Activated CD4-positive, CD25-positive, alpha-beta regulatory T cell treated with anti-CD3 and anti-CD28 coated beads, Interleukin-2, amount 50 U/mL, for 72 hours (primary cell): ENCODE measurements at places on chromosomes 13 and 19.
A peak's percentile ranks its signal among the peaks of the same experiment; 100 is the strongest.

GRCh38 chr13:31064636-31065035 is 97.1 kb downstream of the HSPH1 start:
- DNase-seq = no peak

- DNase-seq = no peak
These were observed 102.1 kb downstream of the INSR start for GRCh38 chr19:7191946-7192691.

- no peak for DNase-seq
These were observed at the start of gene KIRREL2 for GRCh38 chr19:35856546-35857149. TSS of gene KIRREL2 (plus strand) at chr19:35856911. CDS start at chr19:35857120, 209 bp downstream.

GRCh38 chr13:51678420-51678819 is 94.2 kb downstream of the WDFY2 start:
- no peak for DNase-seq

GRCh38 chr13:47481536-47481935 is 519.5 kb downstream of the SUCLA2 start:
- no peak for DNase-seq

DNA sequence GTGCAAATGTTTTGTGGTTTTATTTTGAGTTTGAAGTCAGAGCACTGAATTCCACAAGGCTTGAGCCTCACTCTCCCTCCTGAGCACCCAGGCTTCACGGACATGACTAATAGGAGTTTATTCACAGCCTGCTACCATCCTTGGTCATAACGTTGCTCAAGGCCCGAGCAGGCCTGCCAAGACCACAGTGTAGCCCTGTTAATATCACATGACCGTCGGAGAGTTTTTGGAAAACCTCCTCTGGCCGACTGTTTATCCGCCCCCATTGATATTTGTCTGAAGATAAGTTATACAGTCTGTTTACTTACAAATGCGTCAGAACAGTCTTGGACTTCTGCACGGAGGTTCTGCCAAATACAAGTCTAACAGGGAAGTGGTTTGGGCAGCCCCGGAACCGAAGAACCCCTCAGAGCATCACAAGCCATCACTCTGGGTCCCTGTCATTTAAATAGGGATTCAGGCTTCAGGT is 89.9 kb downstream of the COL4A2 start:
- DNase-seq = no peak

DNA sequence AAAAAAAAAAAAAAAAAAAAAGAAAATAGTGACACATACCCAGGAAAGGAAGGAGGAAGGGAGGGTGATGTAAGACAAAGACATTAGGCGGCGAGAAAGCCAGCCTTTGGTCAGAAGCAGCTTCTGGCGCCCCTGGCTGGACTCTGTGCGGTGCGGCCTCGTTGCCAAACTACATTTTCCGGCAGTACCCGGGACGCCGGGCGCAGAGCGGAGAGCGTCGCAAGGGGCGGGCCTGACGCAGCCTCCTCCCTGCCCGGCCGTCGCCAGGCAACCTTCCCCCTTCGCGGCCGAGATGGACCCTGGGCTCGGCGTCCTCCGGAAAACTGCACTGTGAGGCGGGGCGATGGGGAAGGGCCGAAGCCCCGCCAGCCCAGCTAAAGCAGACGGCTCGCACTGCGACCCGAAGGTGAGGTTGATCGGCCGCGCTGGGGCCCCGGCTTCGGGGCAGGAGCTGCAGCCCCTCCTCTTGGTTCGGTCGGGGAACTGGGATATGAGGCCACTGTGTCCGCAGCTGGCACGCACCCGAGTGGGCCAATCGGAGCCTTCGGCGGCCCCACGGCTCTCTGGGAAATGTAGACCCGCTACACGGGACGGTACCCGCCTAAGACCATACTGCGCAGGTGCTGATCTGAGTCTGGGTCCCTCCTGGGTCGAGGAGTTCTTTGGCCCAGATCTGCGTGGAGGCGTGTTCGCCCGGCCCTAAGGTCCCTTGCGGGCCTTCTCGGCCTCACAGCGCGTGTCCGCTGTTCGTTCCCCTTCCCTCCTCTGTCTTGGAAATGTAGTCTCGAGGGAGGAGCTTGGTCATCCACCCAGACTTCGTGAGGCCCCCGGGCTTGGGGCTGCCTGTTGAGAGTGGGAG is 2.3 kb upstream of the MZF1 start:
- DNase-seq = peak; percentile 82

GRCh38 chr13:109699628-109700071 is 86.7 kb downstream of the IRS2 start:
- no peak for DNase-seq

GRCh38 chr13:78689011-78689410 is 30.1 kb upstream of the OBI1 start:
- no peak for DNase-seq

DNA sequence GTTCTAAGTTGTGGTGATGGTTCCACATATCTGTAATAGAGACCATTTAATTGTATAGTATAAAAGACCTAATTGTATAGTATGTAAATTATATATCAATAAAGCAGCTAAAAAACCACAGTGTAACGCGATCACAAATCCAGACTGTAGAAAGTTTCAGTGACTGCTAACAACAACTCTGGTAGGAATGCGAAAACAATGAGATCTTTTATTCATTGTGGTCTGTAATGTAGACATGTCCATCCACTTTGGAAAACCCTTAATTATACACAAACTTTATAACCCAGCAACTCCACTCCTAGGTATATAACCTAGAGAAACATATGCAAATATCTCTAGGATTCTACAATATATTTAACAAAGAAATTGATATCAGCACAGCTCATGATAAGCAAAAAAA is 549.5 kb downstream of the SLITRK1 start:
- DNase-seq = no peak

- DNase-seq = no peak
These were observed 7.5 kb downstream of the THAP8 start for GRCh38 chr19:36046443-36047050.

GRCh38 chr19:6042776-6043726 is 65.1 kb upstream of the RANBP3 start:
- DNase-seq = no peak

DNA sequence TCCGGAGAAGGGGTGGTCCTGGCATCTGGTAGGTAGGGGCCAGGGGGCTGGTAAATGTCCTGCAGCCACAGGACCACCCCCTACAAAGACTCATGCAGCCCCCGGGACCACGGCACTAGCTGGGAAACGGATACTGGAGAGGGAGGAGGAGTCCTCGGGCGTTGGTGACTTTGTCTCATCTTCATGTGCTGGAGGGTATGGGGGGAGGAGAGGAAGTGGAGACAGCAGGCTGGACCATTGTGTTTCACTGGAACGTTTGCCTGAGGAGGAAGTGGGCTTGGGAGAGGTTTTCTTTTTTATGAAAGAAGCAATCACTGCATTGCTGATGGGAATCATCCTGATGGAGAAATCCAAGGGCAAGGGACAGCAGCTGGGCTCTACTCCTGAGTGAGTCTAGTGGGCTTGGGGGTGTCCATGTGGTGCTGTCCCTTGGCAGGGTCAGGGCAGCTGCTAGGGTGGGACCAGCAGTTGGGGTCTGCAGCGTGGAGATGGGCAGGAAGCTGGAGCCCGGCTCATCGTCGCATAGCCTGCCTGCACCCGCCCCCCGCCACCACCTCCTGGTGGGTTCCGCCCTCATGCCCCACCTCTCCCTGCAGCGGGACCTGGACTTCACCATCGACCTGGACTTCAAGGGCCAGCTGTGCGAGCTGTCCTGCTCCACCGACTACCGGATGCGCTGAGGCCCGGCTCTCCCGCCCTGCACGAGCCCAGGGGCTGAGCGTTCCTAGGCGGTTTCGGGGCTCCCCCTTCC is 1.7 kb upstream of the ADM5 start:
- DNase-seq = no peak

- no peak for DNase-seq
These were observed 76.3 kb downstream of the ZNF536 start for GRCh38 chr19:30448386-30449077.

DNA sequence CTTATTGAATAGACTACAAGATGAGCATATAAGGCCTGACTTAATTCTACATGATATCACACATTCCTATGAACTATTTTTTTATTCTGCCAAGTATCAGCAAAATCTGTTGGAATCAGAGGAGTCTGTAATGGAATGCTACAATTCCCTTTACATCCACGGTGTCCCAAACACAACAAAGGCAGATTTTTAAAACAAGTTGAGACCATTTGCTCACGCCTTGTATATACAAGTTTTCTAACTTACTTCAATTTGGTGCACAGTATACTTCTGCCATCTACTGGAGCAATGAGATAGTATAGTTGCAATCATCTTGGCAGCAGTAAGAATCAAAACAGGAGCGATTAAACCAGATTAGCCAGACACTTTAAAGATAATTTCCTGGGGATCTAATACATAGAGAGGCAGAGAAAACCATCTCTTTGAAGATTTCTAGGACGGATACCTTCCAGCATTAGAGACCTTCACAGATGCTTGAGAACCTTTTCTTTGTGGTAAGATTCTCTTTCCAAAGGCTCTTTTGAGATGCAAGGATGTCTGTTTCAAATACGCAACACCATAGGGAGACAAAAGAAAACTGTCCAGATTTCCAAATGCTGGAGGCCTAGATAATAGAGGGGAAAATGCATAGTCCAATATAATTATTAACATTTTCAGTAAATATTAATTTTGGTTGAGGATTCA is 302.0 kb upstream of the MIR17HG start:
- no peak for DNase-seq

DNA sequence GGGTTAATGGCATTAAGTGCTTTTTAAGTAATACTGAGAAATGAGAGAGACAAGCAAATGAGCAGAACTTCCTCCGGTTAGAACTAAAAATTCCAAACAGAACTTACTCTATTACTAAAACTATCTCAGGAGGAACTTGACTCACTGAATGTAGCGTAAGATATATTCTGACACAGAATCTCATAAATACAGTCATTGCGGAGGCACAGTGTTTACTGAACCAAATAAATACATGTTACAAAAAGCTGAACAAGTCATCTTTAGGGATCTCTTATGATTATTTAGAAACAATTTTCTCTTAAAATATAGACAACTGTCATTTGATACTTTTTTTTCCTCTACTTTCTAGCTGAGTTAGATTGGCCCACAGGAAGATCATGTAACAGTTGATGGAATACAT is 283.1 kb downstream of the KLF12 start:
- no peak for DNase-seq

- DNase-seq = no peak
These were observed 32.2 kb downstream of the LACC1 start for GRCh38 chr13:43911871-43912270.

DNA sequence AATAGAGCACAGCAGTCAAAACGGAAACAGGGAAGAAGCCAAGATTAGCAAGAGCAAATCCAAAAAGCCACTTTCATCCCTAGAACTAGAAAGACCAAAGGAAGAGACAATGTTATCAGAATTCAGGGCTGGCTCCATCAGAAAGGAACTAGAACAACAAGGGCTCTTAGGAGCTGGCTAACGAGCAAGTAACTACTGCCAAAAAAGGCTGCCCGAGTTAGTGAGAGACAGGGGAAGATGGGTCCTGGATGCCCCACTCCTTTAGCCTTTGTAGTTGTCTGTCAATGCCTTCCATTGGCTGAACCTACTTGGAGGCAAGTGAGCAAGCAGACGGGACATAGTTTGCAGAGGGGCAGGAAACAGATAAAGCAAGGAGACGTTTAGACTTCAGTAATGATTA is 240.4 kb downstream of the KLF12 start:
- DNase-seq = no peak

DNA sequence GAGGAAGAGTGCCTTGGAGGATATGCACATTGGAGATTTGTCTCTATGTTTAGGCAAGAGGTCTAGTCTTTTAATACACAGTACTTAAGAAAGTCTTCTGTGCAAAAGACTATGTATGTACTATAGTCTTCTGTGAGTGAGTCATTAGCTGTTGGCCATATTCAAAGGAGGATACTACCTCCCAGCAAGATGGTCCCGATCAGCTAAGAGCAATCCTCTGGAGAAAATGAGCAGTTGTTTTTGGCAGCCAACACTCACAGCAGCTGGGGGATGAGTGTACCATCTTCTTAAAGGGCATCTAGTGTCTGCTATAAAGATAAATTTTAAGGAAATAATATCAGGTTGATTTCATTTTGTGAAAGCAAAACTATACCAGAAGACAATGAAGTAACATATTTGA is 487.8 kb downstream of the KCTD12 start:
- no peak for DNase-seq

GRCh38 chr19:720345-721160 is 11.8 kb downstream of the PALM start:
- DNase-seq = no peak

DNA sequence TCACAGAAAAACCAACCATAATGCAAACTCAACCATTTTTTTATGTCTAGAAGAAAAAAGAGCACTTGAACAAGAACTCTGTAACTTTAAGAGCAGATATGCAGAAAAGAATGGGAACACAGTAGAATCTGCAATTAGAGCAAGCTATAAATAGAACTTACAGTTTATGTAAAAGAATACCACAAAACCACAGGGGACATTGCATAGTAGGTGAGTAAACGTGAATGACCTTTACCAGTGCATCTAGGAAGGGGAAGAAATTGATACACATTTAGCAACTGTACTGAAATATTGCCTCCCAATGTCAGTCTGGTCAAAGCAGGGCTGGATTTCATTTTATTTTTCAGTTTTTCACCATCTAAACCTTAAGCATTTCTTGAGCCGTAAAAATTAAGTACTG is 242.2 kb upstream of the EDNRB start:
- no peak for DNase-seq

- no peak for DNase-seq
These were observed 505.5 kb downstream of the DIAPH3 start for GRCh38 chr13:59658027-59658737.

DNA sequence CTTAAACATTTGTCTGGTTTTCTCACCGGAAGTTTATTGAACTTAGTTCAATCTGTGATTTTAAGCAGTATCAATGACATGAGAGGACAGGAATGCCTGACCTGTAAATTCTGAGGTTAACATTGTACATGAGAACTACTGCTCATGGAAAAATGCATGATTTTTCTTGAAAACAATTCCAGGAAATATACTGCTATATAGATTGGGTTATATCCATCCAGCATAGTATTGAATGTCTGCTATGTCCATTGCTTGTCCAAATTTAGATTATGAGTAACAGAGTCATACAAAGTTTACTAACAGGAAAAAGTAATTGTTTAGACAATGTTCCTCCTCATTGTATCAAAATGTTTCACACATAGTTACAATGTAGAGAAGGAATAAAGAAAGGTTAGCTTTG is 606.8 kb downstream of the DACH1 start:
- DNase-seq = no peak

DNA sequence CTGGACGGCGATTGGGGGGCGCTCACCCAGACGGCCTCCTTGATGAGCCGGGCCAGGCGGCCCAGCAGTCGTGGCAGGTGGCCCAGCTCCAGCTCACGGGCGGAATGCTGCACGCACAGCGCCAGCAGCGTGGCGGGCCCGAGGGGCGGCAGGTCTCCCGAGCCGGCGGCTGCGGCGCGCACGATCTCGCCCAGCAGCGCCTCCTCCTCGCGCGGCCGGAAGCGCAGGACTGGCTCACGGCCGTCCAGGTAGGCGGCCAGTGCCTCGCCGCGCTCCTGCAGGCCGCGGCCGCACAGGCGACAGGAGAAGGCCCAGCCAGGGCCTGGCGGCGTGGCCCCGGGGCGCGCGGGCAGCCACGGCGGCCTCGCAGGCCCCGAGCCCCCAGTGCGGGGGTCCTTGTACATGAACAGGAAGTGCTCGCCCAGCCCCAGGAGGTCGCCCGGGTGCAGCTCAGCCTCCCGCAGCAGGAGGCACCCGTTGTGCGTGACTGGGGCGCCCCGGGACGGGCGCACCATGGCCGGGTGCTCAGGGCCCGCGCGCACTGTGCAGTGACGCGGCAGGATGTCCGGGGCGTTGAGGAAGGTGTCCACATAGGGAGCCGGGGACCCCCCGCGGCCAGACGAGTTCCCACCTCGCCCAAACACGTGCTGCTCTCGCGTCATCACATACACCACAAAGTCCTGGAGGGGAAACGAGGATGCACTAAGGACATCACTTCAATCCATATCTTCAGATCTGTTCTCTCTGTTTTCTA is 9.6 kb upstream of the MAMSTR start:
- DNase-seq = no peak

GRCh38 chr19:49362048-49362928 is at the start of gene TEAD2:
TSS of gene TEAD2 (minus strand) at chr19:49362416. CDS start at chr19:49360075, 2,341 bp downstream.
- no peak for DNase-seq
